Uterus (tissue), 4 donors: ENCODE measurements at places on chromosomes 11 and 22.

GRCh38 chr11:132959693-132960092, 572.6 kb downstream of the OPCML start:
- DNase-seq = no peak

DNA sequence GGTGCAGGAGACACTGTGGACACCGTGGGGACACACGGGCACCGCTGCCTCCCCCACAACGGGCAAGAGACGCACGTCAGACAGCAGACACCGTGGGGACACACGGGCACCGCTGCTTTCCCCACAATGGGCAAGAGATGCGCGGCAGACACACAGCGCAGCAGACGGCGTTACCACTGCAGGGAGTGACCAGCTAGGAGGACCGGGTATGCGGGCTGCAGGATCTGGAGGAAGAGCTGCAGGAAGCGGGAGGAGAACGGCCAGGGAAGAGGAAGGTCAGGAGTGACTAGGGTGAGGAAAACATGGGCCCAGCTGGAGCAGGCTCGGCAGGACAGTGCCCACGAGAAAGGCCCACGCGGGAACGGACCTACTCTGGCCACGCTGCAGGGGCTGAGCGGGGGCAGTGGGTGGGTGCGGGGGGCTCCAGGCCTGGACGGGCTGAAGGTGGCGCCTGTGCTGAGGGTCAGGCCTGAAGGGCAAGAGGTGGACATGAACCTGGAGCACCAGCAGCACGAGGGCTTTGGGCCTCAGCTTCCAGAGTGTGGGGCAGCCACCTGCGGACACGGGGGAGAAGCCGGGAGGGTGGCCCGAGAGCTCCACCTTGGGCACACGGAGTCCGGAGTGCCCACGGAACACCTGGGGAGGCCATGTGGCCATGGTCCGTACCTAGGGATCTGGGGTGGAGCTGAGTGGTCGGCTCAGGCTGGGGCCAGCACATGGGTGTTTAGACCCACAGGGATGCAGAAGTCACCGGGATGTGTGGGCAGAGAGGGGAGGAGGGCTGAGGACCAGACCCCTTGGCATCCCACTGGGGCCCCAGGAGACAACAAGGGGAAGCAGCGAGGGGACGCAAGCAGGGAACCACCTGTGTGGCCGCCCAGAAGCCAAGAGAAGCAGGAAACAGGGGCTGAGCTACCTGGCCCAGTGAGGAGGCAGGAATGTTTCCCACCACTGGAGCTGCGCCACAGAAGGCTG, 16.5 kb downstream of the TOLLIP start:
- no peak for DNase-seq

GRCh38 chr11:4903484-4903883, at the start of gene OR51A7:
TSS of gene OR51A7 (plus strand) at chr11:4903783. CDS start at chr11:4907370, 3,587 bp downstream.
- DNase-seq = no peak

- peak; percentile 83 for DNase-seq
These were observed at the start of gene ZC3H12C for GRCh38 chr11:110092515-110093406. TSS of gene ZC3H12C (plus strand) at chr11:110093392. CDS start at chr11:110093412, 20 bp downstream.

DNA sequence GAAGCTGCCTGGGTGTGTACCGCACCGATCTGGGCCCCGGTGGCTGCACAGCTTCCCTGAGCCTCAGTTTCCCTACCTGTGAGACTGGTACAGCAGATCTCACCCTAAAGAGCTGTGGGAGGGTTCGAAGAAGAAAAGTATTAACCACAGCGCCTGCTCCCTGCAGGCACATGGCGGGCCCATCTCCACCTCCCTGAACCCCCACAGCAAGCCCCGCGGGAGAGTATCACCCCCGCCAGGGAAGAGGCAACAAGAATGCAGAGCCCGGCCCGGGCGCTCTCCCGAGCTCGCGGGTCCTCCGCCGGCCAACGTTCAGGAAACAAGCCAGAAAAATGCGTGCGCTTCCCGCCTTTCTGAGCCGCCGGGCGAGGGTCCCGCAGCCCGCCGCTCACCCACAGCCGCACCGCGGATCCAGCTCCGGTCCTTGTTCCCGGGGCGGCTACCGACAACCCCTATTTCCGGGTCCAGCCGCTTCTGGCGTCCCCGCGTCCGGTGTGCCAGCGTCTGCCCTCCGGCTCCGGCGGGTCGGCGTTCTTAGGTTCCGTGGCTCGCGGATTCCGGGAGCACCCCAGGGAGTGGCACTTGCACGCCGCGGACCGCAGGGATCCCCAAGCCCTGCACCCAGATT, at the start of gene TOP3B:
TOP3B (minus strand) TSS at position 450 of the 628 bp plus-strand sequence. CDS start 7,078 bp downstream, outside the sequence.
- DNase-seq = peak; percentile 75

DNA sequence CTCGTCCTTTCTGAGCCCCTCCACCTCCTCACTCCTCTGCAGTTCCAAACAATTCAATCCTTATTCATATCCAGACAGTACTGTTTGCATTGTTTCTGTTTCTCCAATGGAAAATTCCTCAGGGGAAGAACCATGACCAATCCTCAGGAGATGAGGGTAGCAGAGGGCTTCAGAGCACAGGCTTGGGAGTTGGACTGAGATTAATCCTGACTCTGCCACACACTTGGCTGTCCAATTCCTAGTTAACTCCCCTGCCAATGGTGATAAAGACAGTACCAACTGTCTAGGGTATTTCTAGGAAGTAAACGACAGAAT, 58.0 kb downstream of the MICAL3 start:
- no peak for DNase-seq

- DNase-seq = no peak
These were observed 14.1 kb downstream of the CXCR5 start for GRCh38 chr11:118897721-118898310.

DNA sequence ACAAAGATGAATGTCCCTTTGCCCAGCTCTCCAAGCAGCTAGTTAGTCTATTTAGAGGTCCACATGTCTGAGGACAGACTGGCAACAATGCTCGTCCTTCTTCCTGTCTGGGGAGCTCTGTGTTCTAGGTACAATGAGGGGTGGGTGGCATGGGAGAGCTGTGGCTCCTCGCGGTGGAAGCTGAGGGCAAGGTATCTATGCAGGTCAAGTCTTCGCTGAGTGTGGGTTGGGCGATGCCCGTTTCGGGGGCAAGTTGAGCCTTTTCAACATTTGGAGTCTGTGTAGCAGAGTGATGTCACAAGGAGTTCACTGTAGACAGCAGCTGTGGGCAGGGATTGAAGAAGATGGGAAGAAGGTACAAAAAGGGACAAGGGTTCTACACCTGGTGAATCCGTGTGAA, 163.2 kb downstream of the FEZ1 start:
- no peak for DNase-seq

GRCh38 chr11:114284021-114284420, 12.2 kb upstream of the NNMT start:
- no peak for DNase-seq

GRCh38 chr11:120575461-120575860, 63.9 kb downstream of the GRIK4 start:
- no peak for DNase-seq

GRCh38 chr11:61305417-61305816, 10.3 kb upstream of the VWCE start:
- DNase-seq = no peak

DNA sequence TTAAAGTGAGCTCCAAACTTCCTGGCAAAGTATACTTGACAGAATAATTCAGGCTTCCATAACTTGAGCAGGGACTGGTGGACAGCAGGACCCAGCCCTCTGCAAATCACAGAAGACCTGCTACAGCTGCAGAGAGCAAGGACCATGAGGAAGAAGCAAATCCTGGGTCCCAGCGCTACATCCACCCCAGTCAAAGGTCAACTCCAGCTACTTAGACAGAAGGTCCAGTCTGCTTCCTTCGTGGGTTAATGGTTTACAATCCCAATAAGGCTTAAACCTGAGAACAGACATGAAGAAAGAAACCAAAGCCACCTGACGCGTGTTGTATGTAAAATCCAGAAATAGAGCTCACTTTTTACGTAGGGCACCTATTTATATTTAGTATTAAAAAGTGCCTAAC, 57.7 kb downstream of the SHANK2 start:
- no peak for DNase-seq

DNA sequence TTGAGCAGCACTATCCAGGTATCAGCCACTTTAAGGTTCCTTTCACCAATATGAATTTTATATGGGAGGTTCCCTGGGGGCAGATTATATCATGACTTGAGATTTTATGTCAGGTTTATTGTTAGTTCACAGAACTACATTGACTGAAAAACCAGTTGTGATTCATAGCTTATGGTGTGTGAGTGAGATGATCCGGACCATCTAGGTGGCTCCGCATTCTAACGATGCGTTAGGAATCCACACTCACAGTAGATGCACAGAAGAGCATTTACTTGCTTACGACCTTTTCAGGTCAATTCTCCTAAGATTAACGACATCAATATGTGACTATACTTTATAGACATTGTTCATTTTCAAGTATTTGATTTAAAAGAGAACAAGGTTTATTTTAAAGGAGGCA, 984.3 kb upstream of the CCDC90B start:
- no peak for DNase-seq

DNA sequence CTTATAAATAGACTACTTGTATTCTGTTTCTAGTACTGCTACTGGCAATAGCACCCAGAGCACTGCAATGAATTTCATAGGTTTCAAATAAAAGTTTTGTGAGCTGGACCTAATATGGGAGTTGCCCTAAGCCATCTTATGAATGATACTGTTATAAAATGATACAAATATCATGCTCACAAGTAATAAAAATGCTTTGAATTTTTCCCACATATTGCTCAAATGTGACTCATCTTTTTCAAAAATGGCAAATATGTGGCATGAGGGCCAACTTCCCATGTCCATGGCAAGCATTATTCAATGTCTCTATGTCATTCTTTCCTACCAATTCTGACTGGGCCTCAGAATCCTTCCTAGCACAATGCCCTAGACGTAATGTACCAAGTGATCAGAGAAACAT, 137.6 kb downstream of the TRPC6 start:
- DNase-seq = no peak

DNA sequence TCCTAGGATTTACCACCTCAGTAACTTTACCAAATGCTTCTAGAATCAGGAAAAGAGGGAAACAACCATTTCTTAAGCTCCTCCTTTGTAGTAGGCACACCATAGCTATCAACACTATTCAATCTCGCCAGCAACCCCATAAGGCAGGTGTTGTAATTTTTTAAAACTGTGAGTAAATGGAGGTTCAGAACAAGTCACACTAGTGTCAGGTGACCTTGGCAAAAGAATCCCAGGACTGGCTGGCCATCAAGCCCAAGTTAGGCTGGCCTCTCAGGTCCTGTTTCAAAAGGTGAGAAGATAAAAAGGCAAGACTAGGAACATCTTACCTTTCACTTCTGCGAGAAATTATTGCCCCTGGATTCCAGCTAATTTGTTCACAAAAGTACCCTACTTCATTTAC, 713 bp downstream of the TOP3B start:
- DNase-seq = no peak

DNA sequence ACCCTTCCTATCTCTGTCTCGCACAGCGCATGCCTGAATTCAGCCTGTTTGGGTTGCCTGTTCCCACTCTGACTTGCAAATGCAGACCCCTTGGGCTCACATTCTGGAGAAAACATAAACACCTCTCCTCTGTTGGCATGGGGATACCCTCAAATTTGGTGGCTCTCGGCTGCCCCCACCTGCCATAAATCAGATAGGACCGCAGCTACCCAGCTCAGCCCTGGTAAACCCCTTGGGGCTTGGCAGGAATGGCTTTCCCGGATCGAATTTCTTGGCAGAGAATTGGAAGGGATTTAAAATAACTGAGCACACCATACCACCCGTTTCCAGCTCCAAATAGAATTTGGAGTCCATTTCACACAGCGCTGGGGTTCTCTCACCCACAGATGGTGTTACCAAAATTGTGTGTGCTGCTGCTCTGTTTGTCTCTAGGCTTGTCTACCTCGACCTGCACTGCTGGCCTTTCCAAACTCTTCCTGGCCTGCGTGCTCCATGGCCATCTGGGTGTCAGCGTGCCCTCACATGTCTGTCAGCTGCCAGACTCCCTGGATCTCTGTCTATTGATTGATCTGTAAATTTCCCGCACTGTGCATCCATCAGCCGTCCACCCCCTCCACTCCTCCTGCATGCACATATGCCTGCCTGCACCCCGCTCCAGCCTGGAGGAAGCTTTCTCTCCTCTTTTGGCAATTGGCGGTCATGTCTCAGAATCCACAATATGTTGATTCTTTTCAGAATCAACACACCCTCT, 134.0 kb downstream of the NTM start:
- no peak for DNase-seq

DNA sequence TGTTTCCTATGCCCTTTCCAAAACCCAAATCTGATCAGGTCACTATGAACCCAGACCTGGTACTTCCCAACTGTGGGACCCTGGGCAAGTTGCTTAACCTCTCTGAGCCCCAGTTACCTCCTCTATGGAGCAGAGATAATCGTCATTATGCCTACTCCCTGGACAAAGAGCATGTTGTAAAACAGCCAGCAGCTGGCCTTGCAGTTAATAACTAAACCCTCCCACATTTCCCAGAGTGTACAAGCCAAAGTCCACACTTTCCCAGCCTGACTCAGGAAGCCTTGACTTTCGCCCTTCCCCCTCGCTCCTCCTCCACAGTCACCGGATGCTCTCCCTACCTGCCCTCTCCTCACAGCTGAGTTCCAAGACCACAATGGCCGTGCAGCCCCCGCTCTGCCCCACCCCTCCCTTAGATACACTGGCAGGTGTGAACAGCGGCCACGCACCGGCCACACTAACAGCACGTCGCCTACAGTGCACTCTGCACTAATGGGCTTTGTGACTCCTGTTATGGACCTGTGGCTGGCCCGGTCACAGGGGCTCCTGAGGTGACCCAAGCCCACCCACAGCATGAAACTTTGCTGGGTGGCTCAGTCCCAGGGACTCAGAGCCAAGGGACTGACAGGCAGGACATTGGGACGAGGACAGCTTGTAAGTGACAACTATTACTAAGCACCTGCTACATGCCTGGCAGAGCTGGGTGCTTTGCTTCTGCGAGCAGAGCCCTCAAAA, 15.6 kb upstream of the MFNG start:
- no peak for DNase-seq

DNA sequence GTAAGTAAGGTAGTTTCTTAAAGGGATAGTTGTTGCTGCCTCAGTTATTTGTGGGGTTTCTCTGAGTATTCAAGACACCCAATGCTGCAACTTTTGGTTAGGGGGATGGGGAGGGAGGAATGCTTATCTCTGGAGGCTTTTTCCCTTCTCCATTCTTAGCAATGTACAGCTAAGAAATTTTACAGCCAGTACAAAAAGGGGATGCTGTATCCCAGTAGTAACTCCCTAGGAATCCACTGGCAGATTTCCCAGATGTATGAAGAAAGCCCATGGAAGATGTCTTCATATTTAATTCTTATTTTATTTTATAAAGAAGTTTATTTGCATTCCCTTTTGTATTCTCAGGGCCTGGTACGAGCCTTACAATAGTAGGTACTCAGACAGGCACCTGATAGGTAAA, 154.8 kb downstream of the ENTHD1 start:
- DNase-seq = no peak

DNA sequence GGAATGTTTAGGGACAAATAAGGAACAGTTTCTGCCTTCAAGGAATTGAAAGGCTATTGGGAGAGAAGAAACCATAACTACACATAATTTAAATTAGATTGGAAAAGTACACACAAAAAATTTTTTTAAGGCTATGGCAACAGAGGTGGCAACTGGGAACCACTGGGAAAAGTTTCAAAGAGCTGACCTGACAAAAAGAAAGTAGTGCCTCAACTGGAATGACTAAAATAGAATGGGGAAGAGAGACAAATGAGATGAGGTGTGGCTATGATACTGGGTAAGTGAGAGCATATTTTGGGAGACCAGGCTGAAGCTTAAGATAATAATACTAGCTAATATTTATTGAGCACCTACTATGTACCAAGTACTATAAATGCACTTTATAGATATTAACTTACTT, 2.9 kb upstream of the AKIP1 start:
- DNase-seq = no peak
